ENCODE measurements at places on chromosomes 13 and 19.

DNA sequence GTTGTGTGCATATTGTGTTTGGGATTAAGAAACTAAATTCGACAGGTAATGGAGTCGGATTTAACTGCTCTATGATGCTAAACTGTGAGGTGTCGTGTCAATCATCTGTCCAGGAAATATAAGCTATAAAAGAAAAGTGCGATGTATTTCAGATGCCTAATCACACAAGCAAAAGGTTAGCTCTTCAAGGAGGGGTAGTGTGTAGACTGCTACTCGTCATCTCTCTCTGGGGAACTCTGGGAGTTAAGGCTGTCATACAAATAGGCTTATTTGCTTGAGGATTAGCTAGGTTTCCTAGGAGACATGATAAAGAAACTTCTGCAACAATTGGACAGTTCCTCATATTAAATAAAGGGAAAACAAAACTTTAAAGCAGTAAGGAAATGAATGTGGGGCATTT is 462.1 kb downstream of the OLFM4 start:
- no peak for DNase-seq

GRCh38 chr19:50796128-50796633 is 6.0 kb downstream of the ACP4 start:
- no peak for DNase-seq

DNA sequence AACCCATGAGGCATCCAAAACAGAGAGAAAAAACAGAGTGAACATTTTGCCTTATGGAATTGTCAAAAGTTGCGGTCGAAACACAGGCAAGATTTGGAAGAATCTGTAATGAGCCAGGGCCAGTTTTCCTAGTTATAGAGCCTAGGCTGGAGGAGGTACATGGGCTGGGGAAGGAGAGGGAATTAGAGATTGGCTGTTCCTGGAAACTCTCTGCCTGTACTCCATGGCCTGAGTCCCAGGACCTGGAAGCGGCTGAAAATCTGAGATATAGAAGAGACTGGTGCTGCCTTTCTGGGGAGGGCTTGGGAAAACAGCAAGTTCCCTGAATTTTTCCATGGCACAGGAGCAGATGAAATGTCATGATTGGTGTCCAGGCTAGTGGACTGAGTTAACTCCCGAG is 122.8 kb upstream of the KLF12 start:
- no peak for DNase-seq

- no peak for DNase-seq
Observed at GRCh38 chr13:103006641-103007426, 59.4 kb downstream of the SLC10A2 start.

- no peak for DNase-seq
Observed at GRCh38 chr19:35284153-35285094, 2.1 kb downstream of the HAMP start.

DNA sequence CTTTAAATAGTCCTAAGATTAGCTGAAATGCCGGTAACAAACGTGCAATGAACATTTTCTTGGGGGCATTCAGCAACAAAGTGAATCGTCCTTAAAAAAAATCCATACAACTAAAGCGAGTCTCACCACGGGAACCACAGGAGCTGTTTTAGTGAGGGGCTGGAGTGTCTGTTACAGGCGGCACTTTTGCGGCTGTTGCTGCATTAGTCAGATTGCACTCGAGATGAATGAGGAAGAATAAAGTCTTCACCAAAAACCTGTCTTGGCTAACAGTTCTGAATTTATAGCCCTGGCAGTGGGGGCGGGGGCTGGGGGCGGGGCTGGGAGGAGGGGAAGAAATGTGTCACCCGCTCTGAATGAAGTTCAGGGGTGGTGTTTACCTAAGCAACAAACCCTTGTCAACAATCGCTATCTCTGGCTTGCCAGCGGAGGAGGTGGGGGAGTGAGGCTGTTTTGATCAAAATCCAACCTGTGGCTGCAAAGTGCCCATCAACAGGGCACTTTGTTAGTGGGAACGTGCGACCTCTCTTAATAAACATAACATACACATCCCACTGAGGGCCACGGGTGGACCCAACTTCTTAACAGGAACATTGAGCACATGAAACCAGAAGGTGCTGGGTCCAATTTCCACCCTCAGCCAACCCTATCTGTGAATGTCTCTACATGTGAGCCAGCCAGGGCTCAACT is 44.5 kb downstream of the RFX2 start:
- DNase-seq, result no peak

All from glutamatergic neuron (in vitro differentiated cells).